CD8-positive, alpha-beta T cell (primary cell): ENCODE measurements at places on chromosomes 2 and 18.
A peak's percentile ranks its signal among the peaks of the same experiment; 100 is the strongest.

- no peak for DNase-seq
Measured at GRCh38 chr2:66730441-66730840, 295.5 kb downstream of the MEIS1 start.

DNA sequence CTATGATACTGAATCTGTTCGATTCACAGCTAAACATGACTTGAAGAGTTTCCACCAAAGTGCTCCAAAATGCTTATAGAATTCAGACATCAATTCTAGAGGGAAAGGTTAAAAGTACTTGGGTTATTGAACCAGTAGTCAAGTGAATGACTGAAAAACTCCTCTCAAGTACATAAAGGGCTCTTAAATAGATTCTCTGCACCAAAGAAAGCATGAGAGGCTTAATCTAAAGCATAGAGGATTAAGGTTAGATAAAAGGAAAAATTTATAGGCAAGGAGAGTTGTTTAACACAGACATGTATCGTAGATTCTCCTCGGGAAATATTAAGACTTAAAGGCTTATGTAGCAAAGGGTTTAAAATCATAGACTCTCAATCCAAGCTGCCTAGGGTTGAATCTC is 701.4 kb downstream of the ERBB4 start:
- DNase-seq, result no peak

DNA sequence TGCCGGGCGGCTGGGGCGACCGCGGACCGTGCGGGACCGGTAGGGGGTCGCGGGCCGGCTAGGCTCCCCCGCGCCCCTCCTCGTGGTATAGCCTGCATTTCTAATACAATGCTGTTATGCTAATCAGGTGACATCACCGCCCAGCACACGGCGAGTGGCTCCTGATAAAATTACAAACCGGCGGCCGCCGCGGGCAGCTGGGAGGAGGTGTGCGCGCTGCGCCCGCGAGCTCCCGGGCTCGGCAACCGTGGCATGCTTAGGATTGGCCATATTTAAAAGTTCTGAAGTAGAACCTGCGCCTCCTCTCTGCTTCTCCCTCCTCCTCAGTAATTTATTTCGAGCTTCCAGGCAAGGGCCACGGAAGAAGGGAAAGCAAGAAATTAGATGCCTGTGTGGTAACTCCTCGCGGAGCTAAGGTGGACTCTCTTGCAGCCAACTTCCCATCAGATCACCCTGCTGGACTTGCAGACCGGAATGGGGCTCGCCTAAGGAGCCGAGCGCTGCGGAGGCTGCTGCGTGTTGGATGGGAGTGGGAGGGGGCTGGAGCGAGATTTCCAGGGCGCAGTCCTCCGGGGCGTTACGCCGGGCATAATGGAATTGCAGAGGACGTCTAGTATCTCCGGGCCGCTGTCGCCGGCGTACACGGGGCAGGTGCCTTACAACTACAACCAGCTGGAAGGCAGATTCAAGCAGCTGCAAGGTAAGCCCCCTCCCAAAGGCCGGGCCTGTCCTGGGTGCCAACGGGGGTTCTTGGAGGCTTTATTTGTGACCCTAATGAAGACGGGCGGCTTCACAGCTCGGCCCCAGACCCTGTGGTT is 102.3 kb downstream of the SPTBN1 start:
- peak; percentile 76 for DNase-seq

GRCh38 chr2:209771474-209772289 is at the start of gene UNC80:
Gene UNC80 (plus strand): TSS chr2:209771832. CDS start chr2:209772073, 241 bp downstream.
- no peak for DNase-seq

DNA sequence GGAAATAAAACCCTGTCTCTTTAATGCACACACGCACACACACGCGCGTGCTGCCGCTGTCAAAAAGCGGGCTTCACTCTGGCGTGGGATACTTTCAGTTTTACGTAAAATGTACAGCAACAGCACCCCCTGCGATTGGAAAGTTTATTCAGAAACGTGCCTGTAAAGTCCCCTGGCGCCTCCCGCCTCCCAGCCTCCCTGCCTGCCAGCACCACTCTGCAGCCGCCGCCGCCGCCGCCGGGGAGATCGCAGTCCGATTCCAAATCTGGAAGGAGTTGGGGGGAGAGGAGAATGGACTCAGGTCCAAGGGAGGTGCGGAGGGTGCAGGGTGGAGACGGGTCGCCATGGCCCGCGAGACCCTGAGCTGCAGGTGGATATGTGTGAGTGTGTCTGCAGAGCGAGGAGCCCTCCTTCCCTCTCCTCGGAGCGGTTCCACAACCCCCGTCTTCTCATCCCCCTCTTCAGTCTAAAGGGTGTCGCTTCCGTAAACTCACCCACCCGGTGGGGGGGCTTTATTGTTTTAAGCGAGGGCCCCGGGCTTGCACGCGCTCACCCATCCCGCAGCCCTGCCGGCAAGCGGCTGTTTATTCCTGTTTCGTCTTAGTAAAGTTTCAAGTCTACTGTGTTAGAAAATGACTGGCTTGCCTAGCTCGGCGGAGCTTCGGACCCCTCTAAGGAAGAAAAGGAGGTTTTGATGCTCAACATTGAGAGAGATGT is 1.8 kb upstream of the BCL11A start:
- DNase-seq, result peak; percentile 61
